ENCODE measurements at places on chromosomes 16 and 17.

- no peak for DNase-seq
Measured at GRCh38 chr16:11687601-11688519, 19.6 kb downstream of the SNN start.

DNA sequence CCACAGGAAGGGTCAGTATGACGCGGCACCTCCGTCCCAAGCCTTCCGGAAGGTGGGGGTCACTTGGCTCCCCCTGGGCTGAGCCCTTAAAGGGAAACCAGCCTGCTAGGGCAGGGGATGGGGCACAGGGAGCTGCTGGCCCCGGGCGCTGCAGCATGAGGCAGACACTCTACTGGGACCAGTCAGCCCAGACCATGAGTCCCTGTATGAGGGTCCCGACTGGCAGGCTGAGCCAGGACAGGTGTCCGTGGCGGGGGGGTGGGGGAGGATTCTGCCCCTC, 43.4 kb upstream of the ZC3H18 start:
- DNase-seq: no peak

- DNase-seq: no peak
Measured at GRCh38 chr16:11160676-11161115, 95.3 kb downstream of the SOCS1 start.

- no peak for DNase-seq
Measured at GRCh38 chr17:1368588-1368987, 31.4 kb downstream of the YWHAE start.

DNA sequence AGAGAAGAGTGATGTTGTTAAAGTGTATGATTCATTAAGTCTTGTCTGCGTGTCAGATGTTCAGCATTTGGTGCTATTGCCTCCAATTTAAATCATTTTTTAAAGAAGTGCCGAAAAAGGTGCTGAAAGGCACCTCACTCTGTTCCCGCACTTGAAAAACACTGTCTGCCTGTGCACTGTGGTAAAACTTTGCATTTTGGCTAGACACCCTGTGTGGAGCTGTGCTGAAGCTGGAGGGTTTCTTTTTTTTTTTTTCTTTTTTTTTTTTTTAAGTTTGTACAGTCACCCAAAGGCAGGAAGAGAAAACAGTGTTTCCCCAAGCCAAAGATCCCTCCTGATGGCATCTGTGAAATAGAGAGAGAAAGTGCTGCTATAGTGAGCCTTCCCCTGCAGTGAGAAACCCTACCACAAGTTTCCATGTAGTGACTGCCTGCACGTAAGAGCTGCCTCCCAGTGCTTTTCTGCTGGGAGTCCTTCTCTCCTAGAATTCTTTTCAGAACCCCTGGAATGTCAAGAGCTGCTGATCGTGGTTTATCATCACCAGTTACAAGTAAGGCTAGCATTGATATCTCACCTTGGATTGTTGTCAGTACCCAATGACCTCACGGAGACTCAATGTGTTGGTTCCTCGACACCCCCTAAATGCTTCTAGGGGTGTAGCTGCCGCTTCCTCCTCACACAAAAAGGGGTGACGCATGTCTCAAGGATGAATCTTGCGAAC, 116.0 kb upstream of the SOX9 start:
- no peak for DNase-seq

DNA sequence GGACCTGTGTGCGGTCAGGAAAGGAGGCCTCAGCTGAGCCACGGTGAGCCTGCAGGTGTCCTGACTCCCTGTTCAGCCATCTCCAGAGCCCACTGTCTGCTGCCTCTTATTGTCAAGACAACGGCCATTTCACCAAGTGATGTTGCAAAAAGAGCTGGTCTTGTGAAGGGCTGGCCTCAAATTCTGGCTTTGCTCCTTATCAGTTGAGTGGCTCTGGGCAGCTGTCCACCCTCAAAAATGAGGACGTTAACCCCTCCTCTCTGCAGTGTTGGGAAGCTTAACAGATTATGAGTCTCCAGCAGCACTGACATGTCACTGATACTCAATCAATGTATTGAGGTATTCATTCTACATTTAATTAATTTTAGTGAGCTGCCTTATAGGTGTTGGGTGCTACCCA, 171.1 kb upstream of the TOX3 start:
- DNase-seq: no peak

DNA sequence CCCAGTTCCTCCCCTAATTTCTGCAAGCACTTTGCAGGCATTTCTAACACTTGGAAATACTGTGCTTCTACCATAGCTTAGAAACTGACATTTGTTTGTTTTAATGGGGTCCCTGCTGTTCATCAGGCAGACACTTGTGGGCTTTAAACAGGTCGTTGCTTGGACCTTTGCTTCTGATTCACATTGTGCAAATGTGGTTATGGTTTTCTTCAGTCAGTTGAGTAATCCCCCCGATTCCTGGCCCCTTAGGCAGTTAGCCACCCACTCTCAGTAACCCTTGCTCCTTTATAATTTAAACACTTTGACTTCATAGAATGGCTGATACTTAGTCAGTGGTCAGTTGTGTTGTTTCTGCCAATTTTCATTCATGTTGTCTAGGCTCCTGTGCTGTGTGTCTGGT, 39.4 kb downstream of the SLC47A1 start:
- no peak for DNase-seq

DNA sequence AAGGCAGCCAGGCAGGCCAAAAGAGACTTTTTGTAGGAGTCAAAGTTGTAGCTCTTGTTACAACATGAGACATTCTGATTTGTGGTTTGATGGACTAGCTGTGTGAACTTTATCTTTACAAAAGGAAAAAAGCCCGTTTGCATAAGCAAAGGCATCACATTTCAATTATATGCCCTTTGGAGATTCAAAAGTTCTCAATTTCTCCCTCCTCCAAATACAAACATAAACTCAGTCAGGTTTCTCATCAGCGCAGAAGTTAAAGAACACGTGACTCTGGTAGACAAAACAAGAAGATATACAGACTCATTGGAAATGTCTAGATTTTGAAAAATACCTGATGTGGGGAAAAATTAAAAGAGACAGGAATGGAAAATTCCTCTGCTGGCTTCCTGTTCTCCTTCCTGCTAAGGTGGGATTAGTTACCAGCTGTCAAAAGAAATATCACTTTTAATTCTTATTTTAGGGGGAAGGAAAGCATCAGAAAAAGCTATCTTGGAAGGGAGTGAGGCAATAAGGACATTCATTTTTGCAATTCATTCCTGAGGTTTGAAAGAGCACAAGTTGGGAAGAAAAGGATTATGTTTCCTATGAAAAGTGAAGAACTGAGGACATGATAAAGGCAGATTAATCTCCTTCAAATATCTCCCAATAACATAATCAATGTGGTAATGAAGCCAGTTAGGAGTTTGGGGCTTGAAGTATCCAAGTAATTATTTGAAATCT, 4.6 kb upstream of the KCNJ16 start:
- no peak for DNase-seq

- no peak for DNase-seq
Measured at GRCh38 chr16:4890026-4890425, 42.7 kb downstream of the UBN1 start.

- DNase-seq: peak; percentile 22
Measured at GRCh38 chr17:43014020-43014648, 7.5 kb downstream of the IFI35 start.

GRCh38 chr17:30300818-30301217, 9.1 kb upstream of the BLMH start:
- peak; percentile 33 for DNase-seq

DNA sequence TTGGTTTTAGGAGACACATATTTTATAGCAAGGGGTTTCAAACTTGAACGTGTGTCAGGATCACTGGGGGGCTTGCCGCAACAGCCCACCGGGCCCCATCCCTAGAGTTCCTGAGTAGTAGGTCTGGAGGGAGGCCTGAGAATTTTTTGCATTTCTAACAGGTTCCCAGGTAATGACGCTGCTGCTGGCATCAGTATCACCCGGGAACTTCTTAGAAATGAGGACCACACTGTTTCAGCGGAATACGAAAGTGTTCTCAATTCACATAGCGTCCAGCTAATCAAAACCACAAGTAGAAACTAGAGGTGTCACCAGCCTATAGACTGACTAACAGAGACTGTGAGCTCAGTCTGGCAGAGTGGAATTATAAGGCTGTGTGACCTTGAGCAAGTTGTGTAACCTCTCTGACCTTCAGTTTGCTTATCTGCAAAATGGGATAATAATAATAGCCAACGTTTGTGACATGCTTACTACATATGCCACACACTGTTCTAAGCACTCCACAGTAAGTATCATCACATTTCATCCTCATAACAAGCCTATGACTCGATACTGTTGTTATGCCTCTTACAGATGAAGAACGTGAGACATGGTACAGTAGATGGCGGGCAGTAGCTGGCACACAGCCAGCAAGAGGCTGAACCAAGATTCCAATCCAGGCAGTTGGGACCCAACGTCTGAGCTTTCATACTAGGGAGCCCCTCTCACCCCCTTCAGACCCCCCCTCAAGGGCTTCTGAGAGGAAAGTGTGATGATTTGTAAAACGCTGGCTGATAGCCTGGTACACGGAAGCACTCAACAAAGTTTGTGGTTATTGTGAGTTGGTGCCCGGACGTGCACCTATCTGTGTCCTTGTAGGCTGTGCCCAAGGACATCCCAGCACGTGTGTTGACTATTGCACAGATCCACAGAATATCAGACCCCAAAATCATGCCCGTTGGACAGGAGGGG, 4.6 kb upstream of the ICAM2 start:
- DNase-seq: peak; percentile 17

DNA sequence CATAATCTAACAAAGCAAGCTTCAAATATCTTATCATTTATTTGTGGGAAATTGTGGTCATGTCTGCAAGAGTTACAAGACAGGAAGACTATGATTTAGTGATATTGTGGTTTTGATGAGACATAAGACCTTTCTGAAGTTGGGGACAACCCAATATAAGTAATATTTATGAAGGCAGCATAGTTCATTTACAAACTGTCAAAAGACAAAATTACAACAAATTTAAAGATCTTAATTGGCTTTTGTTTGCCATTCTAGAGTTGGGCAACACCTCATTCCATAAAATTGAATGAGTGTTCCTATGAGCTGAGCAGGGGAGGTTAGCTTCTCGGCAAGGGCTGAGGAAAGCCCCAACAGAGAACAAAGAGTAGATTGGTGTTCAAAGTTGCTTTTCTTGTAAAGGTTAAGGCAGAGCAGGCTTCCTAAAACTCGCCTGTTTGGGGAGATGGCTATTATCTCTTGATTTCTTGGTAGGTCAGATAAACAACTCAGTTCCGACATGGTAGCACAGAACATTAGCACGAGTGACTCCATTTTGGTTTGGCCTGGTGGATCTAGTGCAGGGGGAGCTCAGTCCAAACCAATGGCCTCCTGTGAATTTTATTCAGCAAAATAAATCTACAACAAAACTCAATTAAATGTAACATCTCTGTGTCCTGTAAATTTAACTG, 10.9 kb upstream of the MMD start:
- no peak for DNase-seq

GRCh38 chr16:31094088-31094423, 541 bp downstream of the VKORC1 start:
- no peak for DNase-seq

DNA sequence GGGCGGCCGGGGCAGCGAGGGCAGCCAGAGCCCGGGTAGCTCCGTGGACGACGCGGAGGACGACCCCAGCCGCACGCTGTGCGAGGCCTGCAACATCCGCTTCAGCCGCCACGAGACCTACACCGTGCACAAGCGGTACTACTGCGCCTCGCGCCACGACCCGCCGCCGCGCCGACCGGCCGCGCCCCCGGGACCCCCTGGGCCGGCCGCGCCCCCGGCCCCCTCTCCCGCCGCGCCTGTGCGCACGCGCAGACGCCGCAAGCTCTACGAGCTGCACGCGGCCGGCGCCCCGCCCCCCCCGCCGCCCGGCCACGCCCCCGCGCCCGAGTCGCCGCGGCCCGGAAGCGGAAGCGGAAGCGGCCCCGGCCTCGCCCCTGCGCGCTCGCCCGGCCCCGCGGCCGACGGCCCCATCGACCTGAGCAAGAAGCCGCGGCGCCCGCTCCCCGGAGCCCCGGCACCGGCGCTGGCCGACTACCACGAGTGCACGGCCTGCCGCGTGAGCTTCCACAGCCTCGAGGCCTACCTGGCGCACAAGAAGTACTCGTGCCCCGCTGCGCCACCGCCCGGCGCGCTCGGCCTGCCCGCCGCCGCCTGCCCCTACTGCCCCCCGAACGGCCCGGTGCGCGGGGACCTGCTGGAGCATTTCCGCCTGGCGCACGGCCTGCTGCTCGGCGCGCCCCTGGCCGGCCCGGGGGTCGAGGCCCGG, 36.1 kb upstream of the ZC3H18 start:
- peak; percentile 56 for DNase-seq

DNA sequence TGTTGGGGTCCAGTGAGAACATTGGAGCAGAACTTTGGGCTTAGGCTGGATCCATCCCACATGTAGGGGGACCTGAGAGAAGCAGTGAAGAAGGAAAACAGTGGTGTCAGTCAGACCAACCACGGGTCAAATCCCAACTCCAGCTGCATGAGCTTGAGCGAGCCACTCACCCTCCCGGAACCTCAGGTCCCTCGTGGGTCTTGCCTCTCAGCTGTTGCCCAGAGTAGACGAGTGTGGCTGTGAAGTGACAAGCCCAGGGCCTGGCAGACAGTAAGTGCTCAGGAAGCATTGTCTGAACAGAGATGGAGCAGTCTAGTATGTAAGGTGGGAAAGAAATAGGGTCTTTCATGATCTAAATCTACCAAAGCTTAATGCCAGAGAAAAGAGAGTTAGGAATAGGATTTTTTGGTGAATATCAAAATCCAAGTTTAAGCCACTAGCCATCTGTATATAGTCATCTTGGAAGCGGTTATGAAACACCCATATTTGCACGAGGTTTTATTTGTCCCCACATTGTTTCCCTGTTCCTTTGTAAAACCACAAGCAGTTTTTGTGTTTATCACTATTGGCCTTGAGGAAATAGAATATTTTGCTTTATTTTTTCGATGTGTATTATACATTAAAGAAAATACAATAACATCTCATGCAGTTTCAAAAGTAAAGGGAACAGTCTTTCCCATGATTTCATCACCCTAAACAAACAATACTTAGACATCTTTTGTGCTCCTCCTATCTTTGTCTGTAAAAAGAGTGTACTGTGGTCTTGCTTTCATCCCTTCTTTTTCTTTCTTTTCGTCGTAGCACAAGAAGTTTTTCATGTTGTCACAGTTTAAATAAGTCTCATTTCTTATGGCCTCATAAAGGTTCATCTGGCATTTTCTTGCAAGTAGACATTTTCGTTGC, 112.0 kb downstream of the CLEC16A start:
- DNase-seq: no peak

GRCh38 chr16:23907457-23907902, 71.7 kb downstream of the PRKCB start:
- no peak for DNase-seq

All from CD14-positive monocyte (primary cell).